ENCODE measurements at places on chromosomes 1 and 21.

DNA sequence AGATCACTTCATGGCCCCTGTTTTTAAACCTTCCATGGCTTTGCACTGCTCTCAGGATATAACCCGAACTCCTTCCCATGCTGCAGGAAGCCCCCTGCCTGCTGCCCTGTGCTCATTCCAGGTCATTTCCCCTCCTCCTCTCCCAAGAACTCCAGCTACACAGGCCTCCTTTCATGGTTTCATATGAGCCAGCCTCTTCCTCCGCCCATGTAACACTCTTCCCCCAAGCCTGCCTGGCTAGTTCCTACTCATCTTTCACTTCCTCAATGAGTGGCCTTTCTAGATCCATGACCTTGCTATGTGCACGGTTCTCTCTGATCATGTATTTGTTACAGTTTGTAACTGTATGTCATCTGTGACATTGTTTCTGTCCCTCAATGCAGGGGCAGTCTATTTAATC is 3.1 kb upstream of the NCF2 start:
- no peaks in the 10 kb centered on the region for H3K36me3 ChIP-seq
- H3K4me3 ChIP-seq: no peak overlapping the region
- no peak overlapping the region for H3K27ac ChIP-seq
- no peaks in the 10 kb centered on the region for H3K27me3 ChIP-seq
- no peak for DNase-seq

DNA sequence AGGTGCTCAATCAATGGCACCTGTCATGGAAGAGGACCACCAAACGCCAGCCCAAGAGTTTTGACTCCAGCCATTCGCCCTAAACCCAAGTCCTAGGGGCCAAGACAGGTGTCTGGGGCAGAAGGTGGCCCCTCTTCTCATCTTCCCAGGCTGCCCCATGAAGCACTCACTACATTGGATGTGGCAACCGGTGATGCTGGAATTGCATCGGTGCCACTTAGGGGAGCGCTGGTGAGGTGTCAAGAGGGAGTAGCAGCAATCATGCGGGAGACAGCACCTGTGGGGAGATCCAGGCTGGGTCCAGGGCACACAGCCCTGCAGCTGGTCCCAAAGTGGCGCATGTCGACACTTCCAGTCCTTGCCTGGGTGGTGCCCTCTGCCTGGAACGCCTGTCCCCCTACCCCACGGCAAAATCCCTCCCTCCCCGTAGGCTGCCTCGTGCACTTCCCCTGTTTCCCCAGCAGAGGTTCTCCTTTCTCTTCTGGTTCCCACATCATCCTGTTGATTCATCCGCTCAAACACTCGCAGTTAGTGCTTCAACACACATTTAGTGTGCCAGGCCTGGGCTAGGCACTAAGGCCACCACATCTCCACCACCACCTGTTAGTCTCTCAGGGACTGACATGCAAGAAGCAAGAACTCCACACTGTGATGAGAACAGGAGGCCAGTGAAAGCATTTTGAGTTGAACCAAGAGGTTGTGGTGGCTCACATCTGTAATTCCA is 18.5 kb downstream of the PLA2G2D start:
- H3K4me3 ChIP-seq: no peak overlapping the region
- no peak overlapping the region for H3K27ac ChIP-seq
- DNase-seq: peak; percentile 27
- H3K36me3 ChIP-seq: no peaks in the 10 kb centered on the region

DNA sequence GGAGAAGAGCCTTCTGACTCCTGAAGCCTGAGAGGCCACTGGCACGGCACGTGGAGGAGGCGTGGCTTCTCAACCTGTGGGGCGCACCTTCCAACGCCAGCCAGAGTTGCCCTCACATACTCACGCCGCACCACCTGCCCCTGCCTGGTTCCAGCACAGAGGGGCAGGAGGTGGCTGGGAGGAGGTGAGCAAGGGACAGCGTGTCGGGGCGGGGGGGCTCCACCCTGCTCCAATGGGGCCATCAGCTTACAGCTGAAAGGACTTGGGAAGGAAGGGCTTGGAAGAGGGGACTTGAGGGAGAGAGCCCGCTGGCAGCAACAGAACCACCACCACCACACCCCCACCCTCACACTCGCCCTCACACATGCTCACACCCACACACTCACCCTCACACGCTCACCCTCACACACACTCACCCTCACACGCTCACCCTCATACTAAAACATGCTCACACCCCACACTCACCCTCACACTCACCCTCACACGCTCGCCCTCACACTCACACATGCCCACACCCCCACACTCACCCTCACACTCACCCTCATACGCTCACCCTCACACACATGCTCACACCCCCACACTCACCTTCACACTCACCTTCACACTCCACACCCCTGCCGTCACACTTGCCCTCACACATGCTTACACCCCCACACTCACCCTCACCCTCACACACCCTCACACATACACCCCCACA is 41.6 kb upstream of the EDN2 start:
- no peak overlapping the region for H3K4me3 ChIP-seq
- H3K27ac ChIP-seq: no peak overlapping the region
- H3K36me3 ChIP-seq: peaks cover 84% of the 10 kb centered on the region

GRCh38 chr1:85343213-85343611 is 66.8 kb upstream of the BCL10 start:
- no peaks in the 10 kb centered on the region for H3K36me3 ChIP-seq
- DNase-seq: no peak
- no peak overlapping the region for H3K4me3 ChIP-seq
- no peak overlapping the region for H3K27ac ChIP-seq
- no peaks in the 10 kb centered on the region for H3K27me3 ChIP-seq

GRCh38 chr1:154860156-154860870 is 9.8 kb downstream of the KCNN3 start:
- no peak overlapping the region for H3K27ac ChIP-seq
- H3K36me3 ChIP-seq: no peaks in the 10 kb centered on the region
- DNase-seq: peak; percentile 27
- no peaks in the 10 kb centered on the region for H3K4me1 ChIP-seq

DNA sequence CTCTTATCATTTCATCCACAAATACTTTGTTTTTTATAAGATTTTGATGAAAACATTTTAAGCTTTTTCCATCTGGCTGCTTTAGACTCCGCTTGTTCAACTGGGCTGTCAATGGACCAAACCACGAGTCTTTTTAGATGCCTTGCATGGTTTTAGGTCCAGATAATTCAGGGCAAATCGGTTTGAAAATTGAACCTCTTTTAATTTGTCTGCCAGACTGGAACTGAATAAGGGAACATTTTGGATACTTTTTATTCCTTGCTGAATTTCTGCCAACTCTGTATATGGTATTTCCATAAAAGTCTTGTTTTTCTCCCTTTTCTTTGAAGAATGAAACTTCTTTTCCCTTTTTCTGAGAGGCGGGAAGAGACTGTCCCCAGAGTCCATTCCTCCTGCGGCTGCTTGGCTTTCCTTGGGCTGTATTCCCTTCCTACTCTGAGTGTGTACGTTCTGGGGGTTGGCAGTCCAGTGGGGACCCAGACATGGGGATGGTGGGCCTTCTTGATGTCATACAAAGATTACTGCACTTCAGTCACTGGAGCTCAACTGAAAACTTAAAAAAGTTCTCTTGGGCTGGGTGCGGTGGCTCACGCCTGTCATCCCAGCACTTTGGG is 46.5 kb upstream of the CNN3 start:
- H3K4me3 ChIP-seq: no peak overlapping the region
- no peaks in the 10 kb centered on the region for H3K4me1 ChIP-seq
- H3K27ac ChIP-seq: no peak overlapping the region
- H3K36me3 ChIP-seq: no peaks in the 10 kb centered on the region

DNA sequence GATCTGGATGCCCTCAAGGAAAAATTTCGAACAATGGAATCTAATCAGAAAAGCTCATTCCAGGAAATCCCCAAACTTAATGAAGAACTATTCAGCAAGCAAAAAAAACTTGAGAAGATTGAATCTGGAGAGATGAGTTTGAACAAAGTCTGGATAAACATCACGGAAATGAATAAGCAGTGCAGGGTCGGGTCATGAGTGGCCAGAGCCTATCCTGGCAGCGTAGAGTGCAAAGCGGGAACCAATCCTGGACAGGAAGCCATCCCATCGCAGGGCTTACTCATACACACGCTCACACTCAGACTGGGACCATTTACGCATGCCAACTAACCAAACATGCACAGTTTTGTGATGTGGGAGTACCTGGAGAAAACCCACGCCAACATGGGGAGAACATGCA is 43.1 kb downstream of the ZMYM1 start:
- H3K27ac ChIP-seq: no peak overlapping the region
- no peaks in the 10 kb centered on the region for H3K4me1 ChIP-seq
- DNase-seq: no peak
- H3K4me3 ChIP-seq: no peak overlapping the region
- H3K27me3 ChIP-seq: no peaks in the 10 kb centered on the region

GRCh38 chr1:38498686-38499085 is 360.9 kb downstream of the RRAGC start:
- no peak overlapping the region for H3K27ac ChIP-seq
- H3K36me3 ChIP-seq: no peaks in the 10 kb centered on the region
- no peak for DNase-seq
- H3K27me3 ChIP-seq: peaks cover 79% of the 10 kb centered on the region
- H3K4me1 ChIP-seq: no peaks in the 10 kb centered on the region

DNA sequence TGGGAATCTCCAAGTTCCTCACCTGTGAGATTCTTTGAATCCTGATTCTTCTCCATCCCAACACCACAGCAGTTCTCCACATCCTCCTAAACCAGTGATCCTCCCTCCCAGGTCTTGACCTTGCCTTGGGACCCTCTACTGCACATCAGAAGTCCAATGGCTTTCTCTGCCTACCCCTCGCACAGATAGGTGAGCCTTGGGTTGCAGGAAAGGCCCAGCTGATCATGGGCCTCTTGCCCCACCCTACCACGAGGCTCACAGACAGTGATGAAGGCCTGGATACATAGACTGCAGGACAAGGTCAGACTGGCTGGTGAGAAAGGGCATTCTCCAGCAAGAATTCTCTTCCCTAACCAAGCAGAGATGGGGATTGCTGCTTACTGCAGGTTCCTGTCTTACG is 825 bp downstream of the FABP3 start:
- no peak for DNase-seq
- H3K4me3 ChIP-seq: no peak overlapping the region
- H3K27ac ChIP-seq: no peak overlapping the region
- H3K36me3 ChIP-seq: no peaks in the 10 kb centered on the region

- H3K36me3 ChIP-seq: no peaks in the 10 kb centered on the region
- no peaks in the 10 kb centered on the region for H3K27me3 ChIP-seq
- no peak overlapping the region for H3K4me3 ChIP-seq
- DNase-seq: no peak
- H3K27ac ChIP-seq: no peak overlapping the region
- no peaks in the 10 kb centered on the region for H3K4me1 ChIP-seq
Measured at GRCh38 chr1:86205741-86206140, 49.2 kb upstream of the COL24A1 start.

DNA sequence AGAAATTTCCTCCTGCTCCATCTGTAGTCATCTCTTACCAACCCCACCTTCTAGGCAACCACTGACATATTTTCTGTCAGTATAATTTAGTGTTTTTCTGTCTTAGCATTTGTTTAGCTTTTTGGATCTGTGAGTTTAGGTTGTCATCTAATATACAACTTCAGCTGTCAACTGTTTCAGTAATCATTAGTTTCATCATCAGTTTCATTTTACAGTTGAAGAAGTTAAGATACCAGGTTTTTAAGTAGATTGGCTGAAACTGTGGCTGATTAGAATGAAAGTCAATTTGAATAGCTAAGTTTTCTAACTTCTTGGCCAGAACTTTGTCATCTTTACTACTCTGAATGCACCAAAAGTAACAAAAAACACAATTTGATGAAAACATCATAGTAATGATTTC is 1957.3 kb downstream of the NCAM2 start:
- H3K27me3 ChIP-seq: no peaks in the 10 kb centered on the region
- H3K36me3 ChIP-seq: no peaks in the 10 kb centered on the region
- peaks cover 10% of the 10 kb centered on the region for H3K4me1 ChIP-seq
- no peak overlapping the region for H3K4me3 ChIP-seq
- no peak overlapping the region for H3K27ac ChIP-seq

GRCh38 chr1:53267761-53268160 is 29.4 kb upstream of the MAGOH start:
- H3K4me3 ChIP-seq: no peak overlapping the region
- no peak for DNase-seq
- H3K4me1 ChIP-seq: no peaks in the 10 kb centered on the region
- H3K36me3 ChIP-seq: peaks cover 97% of the 10 kb centered on the region
- H3K27me3 ChIP-seq: no peaks in the 10 kb centered on the region

- H3K27me3 ChIP-seq: peaks cover 43% of the 10 kb centered on the region
- H3K27ac ChIP-seq: no peak overlapping the region
- H3K36me3 ChIP-seq: no peaks in the 10 kb centered on the region
- no peak overlapping the region for H3K4me3 ChIP-seq
- H3K4me1 ChIP-seq: no peaks in the 10 kb centered on the region
- DNase-seq: no peak
Measured at GRCh38 chr1:205371871-205372660, 15.3 kb upstream of the KLHDC8A start.

DNA sequence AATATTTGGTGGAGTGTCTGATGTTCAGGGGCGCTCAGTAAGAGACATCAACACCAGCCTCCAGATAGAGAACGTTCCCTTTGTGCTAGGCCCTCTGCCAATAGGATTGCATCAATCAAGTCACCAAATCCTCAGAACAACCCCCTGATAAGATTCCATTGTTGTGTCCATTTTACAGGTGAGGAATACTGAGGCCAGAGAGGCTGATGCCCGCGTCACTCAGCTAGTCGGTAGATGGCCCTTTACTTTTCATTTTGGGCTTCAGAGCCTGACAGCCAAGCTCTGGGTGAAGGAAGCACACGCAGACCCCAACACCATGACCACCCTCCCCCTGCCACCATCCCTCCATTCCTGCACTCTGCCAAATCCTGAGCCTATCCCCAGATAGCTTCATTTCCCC is 406.2 kb downstream of the PTPRU start:
- no peaks in the 10 kb centered on the region for H3K4me1 ChIP-seq
- no peak overlapping the region for H3K27ac ChIP-seq
- H3K36me3 ChIP-seq: no peaks in the 10 kb centered on the region
- H3K27me3 ChIP-seq: peaks cover 8% of the 10 kb centered on the region
- no peak for DNase-seq

DNA sequence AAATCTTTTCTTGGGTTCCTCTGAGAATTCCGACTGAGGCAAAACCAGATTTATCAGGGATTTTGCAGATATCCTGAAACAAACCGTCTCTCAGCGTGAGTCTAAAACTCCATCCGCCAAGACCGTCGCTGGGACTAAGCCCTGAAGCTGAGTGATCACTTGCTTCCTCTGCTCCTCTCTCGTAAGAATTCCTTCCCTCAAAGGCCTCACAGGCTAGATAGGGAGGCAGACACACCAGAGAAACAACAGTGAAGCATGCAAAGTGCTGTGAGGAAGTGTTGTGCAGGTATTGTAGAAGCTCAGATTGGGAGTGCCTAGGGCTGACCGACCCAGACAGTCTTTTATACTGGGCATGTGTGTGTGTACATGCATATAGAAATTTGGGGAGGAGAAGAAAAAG is 119.1 kb downstream of the RGS7 start:
- no peak overlapping the region for H3K27ac ChIP-seq
- H3K4me3 ChIP-seq: no peak overlapping the region
- no peaks in the 10 kb centered on the region for H3K4me1 ChIP-seq
- DNase-seq: no peak
- H3K36me3 ChIP-seq: no peaks in the 10 kb centered on the region
- H3K27me3 ChIP-seq: no peaks in the 10 kb centered on the region

All from DND-41 (cell line).